ENCODE measurements at places on chromosomes 5 and 9. TPM values are rescaled to one million over a fixed set of nuclear protein-coding genes. Genes with fewer than 3 reads are reported as not detected.
A peak's percentile ranks its signal among the peaks of the same experiment; 100 is the strongest.

VCAN gene
- 0.35 TPM for polyA plus RNA-seq

SLC25A51 gene
- 10.8 TPM for polyA plus RNA-seq

FAM78A gene
- polyA plus RNA-seq, result 24.8 TPM

MCCC2 gene
- polyA plus RNA-seq, result 21.5 TPM

GRCh38 chr5:994821-995220 is 13.8 kb upstream of the NKD2 start:
- DNase-seq, result peak; percentile 19

- DNase-seq, result no peak
Observed at GRCh38 chr5:68591850-68592249, 376.3 kb downstream of the PIK3R1 start.

All from naive thymus-derived CD4-positive, alpha-beta T cell (primary cell).